ENCODE measurements at places on chromosomes 7 and 10. TPM values are rescaled to one million over a fixed set of nuclear protein-coding genes. Genes with fewer than 3 reads are reported as not detected.

GRCh38 chr10:91287276-91287675, 66.8 kb downstream of the PCGF5 start:
- no peak overlapping the region for H3K27ac ChIP-seq
- H3K4me3 ChIP-seq: no peak overlapping the region
- DNase-seq: no peak
- H3K36me3 ChIP-seq: no peaks in the 10 kb centered on the region

DNA sequence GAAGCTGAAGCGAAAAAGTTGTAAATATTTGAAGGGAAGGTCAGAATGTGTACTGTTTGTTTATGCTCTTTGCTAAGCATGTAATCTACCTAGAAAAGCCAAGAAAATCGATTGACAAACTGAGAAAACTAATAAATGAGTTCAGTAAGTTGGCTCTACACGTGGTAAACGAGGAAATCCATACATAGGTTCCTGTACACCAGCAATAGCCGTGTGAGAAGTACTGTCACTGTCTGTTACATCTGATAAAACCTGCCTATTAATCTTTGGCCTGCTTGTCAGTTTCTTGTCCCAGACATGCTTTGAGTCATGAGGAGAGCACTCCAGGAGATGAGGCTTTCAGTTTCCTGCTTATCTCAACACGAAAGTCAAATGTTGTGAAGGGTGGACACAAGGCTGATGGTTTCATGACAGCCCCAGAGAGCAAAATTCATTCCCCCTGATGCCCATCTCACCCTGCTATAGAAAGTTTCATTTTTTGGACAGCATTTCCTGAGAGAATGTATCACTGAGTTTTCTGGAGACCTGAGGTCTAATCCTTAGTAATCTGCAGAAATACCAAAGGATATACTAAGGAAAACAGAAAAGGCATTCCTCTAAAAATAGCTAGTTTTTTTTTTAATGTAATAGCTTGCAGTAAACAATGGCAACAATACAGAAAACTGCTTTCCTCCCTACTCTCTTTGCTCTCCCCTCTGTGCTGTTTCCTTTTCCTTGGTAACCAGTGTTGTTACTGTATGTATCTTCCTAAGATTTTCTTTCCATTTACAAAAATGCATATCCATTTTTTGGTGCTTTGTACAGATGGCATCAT, 18.8 kb downstream of the BMPR1A start:
- H3K27me3 ChIP-seq: no peaks in the 10 kb centered on the region
- no peak overlapping the region for H3K4me3 ChIP-seq
- DNase-seq: no peak
- H3K27ac ChIP-seq: peak overlapping the region; percentile 56

DNA sequence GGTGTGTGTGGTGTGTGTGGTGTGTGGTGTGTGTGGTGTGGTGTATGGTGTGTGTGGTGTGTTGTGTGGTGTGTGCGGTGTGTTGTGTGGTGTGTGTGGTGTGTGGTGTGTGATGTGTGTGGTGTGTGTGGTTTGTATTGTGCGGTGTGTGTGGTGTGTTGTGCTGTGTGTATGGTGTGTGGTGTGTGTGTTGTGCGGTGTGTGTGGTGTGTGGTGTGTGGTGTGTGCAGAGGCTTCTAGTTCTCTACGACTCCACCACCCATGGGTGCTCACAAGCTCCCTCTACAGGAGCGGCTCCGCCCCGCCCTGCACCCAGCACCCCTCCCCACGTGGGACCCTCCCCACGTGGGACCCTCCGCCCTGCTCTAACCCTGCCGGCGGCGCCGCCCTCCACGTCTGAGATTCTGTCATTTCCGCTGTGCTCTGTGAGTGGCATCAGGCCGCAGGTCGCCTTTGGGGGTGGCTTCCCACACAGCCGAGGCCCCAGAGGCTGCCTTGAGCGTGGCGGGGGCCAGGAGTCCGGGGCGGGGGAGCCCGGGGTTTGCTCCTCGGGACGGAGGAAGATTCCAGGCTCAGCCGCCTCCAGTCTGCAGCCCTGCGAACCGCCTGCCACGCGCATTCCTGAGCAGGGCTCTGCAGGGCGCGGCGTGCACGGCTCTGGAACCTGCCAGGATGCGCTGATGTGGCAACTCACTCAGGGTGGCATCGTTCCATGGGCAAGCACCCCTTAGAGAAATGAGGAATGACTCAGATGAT, 37.0 kb upstream of the DNAJB6 start:
- no peak for DNase-seq
- H3K27ac ChIP-seq: no peak overlapping the region
- H3K4me3 ChIP-seq: no peak overlapping the region

- H3K36me3 ChIP-seq: no peaks in the 10 kb centered on the region
- H3K4me3 ChIP-seq: no peak overlapping the region
- no peaks in the 10 kb centered on the region for H3K27me3 ChIP-seq
- no peak overlapping the region for H3K27ac ChIP-seq
Observed at GRCh38 chr10:104690959-104691358, 49.9 kb downstream of the SORCS3 start.

DNA sequence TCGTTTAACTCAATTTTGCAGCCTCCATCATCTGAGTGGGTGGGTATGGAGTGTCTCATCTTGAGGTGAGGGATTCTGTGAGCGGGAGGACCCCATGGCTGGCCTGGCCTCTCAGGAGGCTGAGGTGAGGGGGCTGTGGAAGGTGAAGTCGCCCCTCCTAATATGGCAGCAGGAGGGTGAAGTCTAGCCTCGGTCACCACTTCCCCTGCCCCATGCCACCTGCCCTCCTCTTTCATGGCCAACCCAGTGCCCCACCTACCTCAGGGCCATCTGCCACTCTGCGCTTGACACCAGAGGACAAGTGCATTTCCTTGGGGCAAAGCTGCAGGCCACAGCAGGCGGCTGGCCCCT, 8.7 kb downstream of the RASGEF1A start:
- H3K36me3 ChIP-seq: no peaks in the 10 kb centered on the region
- DNase-seq: no peak
- H3K4me1 ChIP-seq: no peaks in the 10 kb centered on the region
- H3K4me3 ChIP-seq: no peak overlapping the region
- no peak overlapping the region for H3K27ac ChIP-seq

DNA sequence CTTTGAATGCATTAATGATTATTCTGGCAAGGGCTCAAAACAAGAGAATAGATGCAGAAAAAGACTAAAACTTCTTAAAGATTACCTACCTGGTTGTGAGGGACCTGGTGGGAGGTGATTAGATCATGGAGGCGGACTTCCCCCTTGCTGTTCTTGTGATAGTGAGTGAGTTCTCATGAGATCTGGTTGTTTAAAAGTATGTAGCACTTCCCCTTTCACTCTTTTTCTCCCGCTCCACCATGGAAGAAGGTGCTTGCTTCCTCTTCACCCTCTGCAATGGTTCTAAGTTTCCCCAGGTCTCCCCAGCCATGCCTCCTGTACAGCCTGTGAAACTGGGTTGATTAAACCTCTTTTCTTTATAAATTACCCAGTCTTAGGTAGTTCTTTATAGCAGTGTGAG, 226.6 kb downstream of the ARHGAP12 start:
- H3K27me3 ChIP-seq: no peaks in the 10 kb centered on the region
- H3K27ac ChIP-seq: peak overlapping the region; percentile 92
- no peak overlapping the region for H3K4me3 ChIP-seq
- DNase-seq: no peak

- no peaks in the 10 kb centered on the region for H3K27me3 ChIP-seq
- H3K27ac ChIP-seq: no peak overlapping the region
- no peak for DNase-seq
- no peak overlapping the region for H3K4me3 ChIP-seq
- no peaks in the 10 kb centered on the region for H3K36me3 ChIP-seq
- H3K4me1 ChIP-seq: peaks cover 3% of the 10 kb centered on the region
Observed at GRCh38 chr7:94330269-94331020, 64.2 kb upstream of the COL1A2 start.

DNA sequence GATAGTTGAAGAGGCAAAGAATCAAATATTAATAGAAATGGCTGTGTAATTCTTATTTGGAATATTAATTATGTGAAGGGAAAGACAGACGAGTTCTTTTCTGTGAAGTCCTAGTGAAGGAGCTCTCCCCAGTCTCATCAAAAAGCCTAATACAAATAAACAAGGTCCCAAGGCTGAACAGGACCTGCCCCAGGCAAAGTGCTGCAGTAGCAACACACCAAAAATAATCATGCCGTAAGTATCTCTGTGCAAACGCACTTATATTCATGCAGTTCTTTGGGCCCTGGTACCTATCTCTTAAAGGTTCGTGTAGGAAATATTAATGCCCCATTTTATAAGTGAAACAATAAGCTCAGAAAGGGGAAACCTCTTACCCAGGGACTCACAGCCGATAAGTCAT, 12.2 kb upstream of the CHST15 start:
- no peaks in the 10 kb centered on the region for H3K27me3 ChIP-seq
- H3K4me1 ChIP-seq: peaks cover 35% of the 10 kb centered on the region
- H3K27ac ChIP-seq: peak overlapping the region; percentile 82
- no peaks in the 10 kb centered on the region for H3K36me3 ChIP-seq

GRCh38 chr7:81273601-81274397, 354.9 kb upstream of the SEMA3C start:
- no peak overlapping the region for H3K4me3 ChIP-seq
- no peak overlapping the region for H3K27ac ChIP-seq
- H3K36me3 ChIP-seq: no peaks in the 10 kb centered on the region

DNA sequence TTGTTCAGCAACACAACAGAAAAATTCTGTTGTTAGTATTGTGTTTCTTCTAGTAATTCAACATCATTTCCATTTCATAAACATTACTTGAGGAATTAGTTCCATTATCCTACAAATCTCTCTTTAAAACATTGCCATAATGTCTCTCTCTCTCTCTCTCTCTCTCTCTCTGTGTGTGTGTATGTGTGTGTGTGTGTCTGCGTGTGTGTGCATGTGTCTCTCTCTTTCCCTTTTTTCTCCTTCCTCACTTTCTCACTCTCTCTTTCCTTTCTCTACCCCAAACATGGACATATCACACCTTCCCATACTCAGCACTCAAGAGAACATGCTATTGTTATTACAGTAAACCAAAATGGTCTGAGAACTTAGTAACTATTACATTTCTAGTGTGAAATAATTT, 16.6 kb downstream of the LRRTM3 start:
- H3K27ac ChIP-seq: no peak overlapping the region
- DNase-seq: no peak
- H3K27me3 ChIP-seq: no peaks in the 10 kb centered on the region
- peaks cover 6% of the 10 kb centered on the region for H3K4me1 ChIP-seq
- no peaks in the 10 kb centered on the region for H3K36me3 ChIP-seq
- H3K4me3 ChIP-seq: no peak overlapping the region

The VGF gene
- not detected for total RNA-seq

The AKR1C3 gene
- total RNA-seq: 30.5 TPM
